ENCODE measurements at places on chromosomes 4 and X. TPM values are rescaled to one million over a fixed set of nuclear protein-coding genes. Genes with fewer than 3 reads are reported as not detected.

Gene MMRN1
- total RNA-seq: 12.5 TPM

DNA sequence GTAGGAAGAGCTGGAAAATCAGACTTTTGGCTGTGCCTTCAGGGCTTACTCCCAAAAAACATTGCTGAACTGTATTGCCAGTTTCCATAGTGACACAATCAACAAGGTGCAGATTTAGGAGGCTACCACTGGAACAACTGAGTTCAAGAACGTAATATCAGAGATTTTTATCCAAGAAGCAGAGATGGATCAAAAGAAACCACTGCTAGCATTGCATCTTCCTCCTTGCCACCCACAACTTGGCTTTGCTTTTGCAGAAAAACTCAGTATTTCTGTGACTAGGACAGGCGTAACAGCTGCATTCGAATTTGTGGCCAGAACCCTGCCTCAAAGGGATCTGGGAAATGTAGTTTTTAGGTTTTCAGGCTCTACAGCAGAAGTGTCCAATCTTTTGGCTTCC is 27.8 kb upstream of the WDFY3 start:
- no peak for DNase-seq

GRCh38 chr4:8830056-8830455 is 41.6 kb downstream of the HMX1 start:
- no peak for DNase-seq

- no peak for DNase-seq
These were observed 797.6 kb upstream of the AADAT start for GRCh38 chr4:170887396-170887795.

Gene AMBN
- total RNA-seq: not detected
